ENCODE measurements at places on chromosomes 4 and X.

DNA sequence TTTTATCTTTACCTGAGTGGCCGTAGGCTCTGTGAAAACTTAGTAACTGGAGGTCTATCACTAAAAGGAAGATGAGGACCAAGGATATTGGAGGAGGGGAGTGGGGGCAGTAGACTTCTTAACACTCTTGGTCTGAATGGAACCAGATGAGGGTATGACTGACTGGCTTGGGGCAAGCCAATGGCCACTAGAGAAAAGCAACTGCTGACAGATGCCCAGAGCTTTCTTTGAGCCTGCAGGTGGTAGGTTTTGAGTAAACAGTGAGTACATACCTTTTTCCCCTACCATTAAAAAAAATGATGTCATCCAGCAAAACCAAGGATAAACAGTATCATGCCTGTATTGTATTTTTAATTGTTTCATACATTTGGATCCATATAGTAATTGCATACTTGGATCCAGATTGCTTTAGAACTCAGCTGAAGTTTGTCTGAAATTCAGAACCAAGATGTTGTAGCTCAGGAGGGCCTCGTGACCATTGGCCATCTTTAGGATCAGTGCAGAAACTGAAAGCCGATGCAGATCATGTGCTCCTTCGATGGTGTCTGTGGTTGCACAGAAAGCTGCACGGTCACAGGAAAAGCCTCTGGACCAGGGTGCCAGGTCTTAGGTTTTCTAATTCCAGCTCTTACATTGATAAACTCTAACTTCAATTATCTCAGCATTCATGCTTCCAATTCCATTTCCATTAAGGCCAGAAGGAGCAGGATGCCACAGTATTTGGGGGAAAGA lies 131.0 kb downstream of the PDGFRA start:
- no peak for DNase-seq

DNA sequence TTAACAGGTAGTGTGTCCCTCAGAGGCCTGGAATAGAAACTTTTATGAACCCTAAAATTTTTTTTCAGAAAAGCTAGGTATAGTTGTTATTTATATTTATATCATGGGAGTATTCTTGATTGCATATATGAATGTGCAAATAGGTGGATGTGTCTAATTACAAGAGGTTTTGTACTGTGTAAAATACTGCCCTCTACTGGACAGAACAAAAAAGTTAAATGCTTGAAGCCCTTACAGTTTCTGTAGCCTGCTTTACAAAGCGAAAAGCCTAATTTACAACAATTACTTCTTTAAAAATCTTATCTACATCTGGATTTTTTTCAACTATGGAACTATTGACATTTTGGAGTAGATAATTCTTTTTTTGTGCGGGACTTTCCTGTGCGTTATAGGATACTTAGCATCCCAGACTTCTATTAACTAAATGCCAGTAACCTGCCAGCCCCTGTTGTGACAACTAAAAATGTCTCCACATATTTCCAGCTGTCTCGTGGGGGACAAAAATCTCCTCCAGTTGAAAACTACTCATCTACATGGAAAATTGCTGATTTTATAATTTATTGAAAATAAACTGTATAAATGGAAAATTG lies 35.1 kb downstream of the ENPEP start:
- no peak for DNase-seq

DNA sequence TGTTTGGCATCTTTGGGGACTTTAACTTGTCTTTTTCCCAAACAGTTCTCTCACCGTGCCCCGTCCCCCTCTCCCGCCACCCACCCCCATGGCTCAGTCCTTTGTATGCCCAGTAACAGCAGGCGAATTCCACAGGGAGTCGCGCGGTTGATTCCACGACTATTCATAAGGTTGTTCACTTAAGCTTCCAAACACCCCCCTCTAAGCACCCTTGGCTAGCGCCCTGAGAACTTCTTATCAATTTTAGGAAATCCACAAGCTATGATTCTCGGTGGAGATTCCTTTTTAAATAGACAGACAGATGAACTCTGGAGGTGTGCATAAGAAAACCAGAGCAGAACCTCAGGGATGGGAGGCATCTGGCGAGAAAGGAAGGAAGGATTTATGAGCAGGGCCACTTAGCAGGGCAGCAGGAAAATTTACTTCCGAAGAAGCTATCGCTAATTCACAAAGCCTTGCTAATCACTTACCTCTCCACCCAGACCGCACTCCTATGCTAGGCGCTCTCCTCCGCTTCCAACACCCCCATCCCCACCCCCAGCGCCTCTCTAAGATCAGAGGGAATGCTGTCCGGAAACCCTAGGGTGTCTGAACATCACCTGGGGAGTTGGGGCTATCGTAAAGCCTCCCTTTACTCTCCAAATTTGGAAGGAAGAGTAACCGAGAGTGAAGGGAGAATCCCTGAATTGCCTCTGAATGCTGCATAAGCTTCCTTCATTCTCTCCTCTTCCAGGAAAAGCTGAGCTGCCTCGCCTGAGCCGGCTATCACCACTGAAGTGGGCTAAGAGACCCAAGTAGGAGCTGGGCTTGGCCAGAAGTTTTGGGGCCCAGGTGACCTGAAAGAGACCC lies 1.7 kb downstream of the UNC5C start:
- no peak for DNase-seq

DNA sequence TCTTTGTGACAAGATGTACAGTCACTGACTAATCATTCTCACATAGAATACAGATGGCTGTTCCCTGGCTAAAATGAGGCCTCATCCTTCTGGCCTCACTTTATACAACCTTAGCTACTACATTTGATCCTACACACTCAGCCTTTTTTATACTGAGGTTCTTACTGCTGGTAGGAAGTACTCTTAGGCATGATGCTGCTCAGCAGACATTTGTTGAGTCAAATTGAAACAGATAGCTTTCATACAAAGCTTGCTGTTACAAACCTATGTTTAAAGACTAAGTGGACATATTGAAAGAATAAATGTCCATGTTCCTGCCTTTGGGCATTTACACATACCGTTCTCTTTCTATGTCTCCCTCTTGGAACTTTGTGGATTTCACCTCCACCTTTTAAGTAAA lies 154.9 kb downstream of the NPFFR2 start:
- DNase-seq: no peak

DNA sequence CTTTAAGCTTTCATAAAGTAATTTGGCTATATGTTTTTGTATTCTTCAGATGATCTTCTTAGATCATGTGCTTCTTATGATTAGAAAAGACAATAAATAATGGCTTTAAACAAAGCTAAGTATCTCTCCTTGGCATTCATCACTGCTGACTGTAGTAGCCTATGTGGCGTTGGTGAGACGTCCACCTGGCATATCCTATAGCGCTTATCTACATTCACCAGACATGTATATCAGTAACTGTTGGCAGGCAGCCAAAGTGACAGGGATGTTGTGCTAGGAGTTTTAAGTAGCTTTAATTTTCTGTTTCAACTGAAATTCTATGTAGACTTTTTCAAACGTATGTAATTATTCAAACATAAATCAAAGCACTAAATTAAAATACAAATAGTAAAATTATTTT lies 276.4 kb downstream of the IL15 start:
- DNase-seq: no peak

DNA sequence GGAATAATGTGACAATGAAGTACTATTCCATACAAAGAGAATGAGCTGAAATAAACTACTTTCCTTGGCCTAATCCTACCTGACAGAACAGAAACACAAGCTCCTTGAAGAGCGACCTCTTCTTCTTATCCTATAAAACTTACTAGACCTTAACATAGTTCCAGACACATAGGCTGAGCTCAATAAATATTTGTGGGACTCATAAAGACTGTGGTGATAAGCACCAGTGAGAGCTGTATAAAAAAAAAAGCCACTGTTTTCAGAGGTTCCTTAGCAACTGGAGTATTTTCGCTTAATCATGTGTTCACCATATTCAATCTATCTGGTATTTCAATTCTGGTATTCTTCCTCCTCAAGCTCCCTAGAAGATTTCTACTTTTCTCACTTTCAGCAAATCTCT lies 1129.6 kb downstream of the STPG2 start:
- no peak for DNase-seq

DNA sequence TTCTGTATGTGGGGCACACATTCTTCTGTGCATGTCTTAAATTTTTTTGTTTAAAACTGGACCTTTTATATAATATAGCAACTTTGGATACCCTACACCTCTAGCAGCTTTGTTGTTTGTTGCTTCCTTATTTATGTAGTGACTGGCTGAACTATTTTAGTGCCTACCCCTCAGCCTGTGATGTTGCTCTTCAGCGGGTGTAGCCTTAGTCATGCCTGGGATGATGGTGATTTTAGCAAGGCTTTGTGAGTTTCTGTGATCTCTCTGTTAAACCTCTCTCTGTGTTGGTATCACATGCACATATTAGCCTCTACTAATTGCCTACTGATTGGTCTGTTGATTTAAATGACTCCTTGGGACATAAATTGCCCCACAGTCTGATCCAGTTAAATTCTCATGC lies 22.8 kb downstream of the USP9X start:
- DNase-seq: no peak

- no peak for DNase-seq
Measured at GRCh38 chr4:90207887-90208454, 80.8 kb downstream of the CCSER1 start.

- no peak for DNase-seq
Measured at GRCh38 chr4:113069212-113069892, 19.9 kb downstream of the ANK2 start.

GRCh38 chr4:132513491-132513890 lies 635.6 kb upstream of the PCDH10 start:
- DNase-seq: no peak

GRCh38 chr4:108008721-108009120 lies 19.0 kb downstream of the HADH start:
- DNase-seq: no peak

DNA sequence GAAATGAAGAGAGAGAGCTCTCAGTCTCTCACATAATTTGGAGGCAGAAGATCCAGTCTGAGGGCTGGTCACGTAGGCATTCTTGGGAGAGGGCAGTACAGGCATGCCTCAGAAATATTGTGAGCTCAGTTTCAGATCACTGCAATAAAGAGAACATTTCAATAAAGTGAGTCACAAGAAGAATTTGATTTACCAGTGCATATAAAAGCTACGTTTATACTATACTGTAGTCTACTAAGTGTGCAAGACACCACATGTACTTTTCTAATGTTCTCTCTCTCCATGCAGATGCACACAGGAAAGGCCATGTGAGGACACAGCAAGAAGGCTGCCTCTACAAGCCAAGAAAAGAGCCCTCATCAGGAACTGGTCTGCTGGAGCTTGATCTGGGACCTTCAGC lies 583.5 kb upstream of the FAT1 start:
- DNase-seq: no peak

DNA sequence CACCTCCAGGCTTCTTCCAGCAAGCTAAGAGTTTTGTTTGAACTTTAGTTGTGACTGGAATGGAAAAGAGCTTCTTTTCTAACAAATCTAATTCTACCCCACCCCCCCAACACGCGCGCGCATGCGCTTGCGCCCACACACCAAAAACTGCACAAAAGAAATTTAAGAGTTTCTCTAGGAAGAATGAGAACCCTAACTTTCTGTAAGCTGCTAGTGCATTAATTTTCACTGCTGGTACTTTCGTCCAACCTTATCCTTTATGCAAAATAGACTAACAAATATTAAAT lies 9.0 kb upstream of the INTU start:
- DNase-seq: peak; percentile 10

GRCh38 chr4:1077711-1078477 lies 35.5 kb downstream of the RNF212 start:
- DNase-seq: no peak

- no peak for DNase-seq
Measured at GRCh38 chr4:68361146-68361589, 11.3 kb upstream of the YTHDC1 start.

- DNase-seq: no peak
Measured at GRCh38 chr4:159937595-159937994, 834.7 kb downstream of the RAPGEF2 start.

DNA sequence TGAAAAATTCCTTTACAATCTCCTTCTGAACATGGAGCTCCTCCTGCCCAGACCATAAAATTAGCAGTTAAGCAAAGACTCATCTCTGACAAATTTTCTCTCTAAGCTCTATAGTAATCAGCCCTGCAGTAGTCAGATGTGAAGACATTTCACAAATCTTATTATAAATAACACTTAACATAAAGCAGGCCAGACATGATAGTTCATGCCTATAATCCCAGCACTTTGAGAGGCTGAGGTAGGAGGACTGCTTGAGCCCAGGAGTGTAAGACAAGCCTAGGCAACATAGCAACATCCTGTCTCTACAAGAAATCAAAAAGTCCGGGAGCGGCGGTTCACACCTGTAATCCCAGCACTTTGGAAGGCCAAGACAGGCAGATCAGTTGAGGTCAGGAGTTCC lies 29.9 kb downstream of the TRMT2B start:
- no peak for DNase-seq

DNA sequence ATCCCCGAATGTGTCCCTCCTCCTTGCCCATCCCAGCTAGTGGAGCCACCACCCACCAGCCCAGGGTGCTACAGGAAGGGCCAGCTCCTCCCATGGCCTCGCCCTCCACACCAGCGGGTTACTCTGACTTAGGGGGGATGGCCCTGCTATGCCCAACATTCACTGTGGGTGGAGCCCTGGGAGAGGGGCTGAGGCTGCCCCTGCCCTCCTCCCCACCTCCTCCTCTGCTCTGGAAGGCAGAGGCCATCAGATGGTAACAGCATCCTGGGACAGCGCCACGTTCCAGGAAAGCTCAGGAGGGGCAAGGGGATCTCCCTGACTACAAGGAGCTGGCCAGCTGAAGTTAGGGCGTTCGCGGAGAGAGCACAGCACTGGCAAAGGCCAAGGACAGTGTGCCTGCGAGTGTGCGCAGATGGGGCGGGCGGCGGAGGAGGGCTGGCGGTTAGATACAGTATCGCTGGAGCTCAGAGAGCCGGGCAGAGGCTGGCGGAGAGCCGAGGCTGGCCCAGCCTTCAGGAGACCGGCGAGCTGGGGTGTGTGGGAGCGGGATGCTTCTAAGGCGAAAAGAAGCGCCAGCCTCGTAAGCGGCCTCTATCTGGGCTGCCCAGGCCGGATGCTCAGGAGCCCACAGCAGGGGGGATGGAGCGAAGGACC lies 1.5 kb downstream of the JAKMIP1 start:
- DNase-seq: peak; percentile 17

All from stimulated activated CD4-positive, alpha-beta T cell treated with anti-CD3 and anti-CD28 coated beads, Interleukin-4, amount 100 ng/mL, for 1 hour (primary cell).